Uterus (tissue), 4 donors: ENCODE measurements at places on chromosomes 6 and 20.

- no peak for DNase-seq
Measured at GRCh38 chr6:163209005-163209404, 205.5 kb upstream of the QKI start.

DNA sequence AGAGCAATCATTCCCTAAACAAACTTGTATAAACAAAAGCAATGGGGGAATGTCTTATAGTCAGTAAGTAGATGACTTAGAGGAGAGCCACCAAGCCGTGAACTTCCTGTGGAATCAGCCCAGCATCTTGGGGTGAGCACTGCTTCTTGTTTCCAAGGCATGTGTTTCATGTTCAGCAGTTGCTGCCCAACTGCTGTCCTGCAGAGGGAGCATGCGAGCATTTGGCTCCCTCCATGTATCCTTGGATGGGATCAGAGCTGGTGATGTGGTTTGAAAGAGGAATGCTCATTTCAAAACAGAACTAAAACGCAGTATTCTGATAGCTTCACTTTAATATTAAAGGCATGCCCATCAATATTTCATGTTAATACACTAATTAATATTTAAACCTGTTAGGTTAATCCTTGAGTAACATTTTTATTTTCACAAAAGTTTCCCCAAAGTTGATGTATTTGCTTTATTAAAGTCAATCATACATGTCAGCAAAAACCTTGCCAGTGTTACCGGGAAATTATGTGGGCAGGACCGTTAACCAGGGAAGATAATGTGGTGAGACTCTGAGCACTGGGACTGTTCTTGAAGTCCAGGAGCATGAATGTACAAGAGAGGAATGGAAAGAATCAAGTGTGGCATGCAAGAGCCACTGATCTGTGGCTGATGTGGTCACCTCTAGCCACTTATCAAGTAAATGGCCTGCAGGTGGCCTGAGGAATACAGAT, 172.1 kb upstream of the GGTLC1 start:
- peak; percentile 40 for DNase-seq

DNA sequence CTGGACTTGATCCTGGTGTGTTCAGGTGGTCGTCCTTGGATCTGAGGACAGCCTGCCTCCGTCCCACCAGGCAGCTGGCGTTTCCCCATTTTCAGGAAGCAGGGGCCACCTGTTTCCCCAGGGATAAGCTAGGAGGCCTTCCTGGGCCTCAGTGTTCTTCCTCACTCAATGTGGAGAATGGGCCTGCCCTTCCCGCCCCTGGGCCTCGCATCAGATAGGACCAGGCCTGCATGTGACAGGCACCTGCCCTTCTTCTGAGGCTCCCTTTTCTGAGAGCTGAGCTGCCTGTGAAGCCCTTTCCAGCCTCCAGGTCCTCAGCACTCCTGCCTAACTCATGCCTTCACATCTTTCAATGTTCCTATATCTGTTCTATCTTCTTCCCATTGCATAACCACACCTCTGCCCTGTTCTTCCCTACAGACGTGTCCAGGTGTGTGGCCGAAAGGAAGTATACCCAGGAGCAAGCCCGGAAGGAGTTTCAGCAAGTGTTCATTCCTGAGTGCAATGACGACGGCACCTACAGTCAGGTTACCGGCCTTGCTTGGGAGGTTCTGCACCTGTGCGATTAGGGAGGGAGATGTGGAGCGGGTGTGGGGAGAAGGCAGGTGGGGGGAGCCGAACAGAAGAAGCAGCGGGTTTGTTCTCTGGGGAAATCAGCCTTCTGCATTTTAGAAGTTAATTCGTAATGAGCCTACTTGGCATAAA, 85.1 kb downstream of the SMOC2 start:
- no peak for DNase-seq

DNA sequence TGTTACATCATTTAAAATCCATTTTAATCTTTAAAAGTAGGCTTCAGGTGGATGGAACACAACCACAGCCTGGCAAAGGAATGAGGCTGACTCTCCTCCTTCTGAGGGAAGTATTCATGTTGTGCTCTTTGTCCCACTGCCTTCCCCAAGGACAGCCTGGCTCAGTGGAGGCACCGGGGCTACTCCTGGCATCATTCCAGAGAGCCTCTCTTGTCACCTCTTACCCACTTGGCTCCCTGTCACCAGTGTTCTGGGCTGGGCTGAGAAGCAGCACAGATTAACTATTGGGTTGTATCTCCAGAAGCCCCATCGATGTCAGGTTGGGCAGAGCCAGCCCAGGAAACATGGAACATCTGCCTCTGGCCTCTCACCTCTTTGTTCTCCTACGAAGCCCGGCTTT, 10.7 kb upstream of the TP53INP2 start:
- DNase-seq, result no peak

- DNase-seq, result no peak
Measured at GRCh38 chr6:33206027-33206863, 1.8 kb downstream of the HSD17B8 start.

DNA sequence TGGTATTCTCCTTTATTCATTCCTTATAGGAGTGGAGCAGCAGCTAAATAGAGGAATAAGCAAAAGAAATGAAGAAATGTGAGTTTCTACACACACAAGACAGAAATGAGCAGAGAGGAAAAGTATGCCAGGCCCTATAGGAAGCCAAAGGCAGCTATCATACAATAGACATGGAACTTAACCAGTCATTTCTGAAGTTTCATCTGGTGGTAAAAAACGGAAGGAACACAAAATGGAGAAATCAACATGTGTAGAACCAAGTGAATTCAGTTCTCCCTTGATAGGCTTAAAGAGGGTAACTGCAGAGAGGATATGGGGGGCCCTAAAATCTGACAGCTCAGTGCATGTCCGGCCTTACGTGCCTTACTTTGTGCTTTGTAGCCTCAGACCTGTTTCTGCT, 44.6 kb downstream of the TSBP1 start:
- DNase-seq, result no peak

GRCh38 chr20:46808565-46808964, 86.1 kb upstream of the EYA2 start:
- DNase-seq, result no peak

DNA sequence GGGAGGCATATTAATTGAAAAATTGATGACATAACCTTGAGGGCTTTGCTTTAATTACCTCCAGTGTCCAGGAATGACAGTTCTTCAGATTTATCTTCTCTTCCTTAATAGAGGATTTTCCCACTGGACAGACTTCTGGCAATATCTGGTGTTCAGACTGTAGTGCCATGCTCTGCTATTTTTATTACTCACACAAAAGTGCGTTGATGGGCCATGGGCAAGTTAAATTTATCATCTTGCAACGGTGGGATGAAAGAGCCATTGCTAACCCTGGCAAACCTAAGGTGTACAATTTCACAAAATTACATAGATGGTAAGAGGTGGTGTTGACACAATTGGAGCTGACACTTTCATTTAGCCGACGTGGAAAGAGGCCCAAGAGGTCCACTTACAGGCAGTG, 253.7 kb upstream of the PLCB4 start:
- no peak for DNase-seq

GRCh38 chr20:23257848-23258746, 92.5 kb upstream of the NXT1 start:
- peak; percentile 40 for DNase-seq

DNA sequence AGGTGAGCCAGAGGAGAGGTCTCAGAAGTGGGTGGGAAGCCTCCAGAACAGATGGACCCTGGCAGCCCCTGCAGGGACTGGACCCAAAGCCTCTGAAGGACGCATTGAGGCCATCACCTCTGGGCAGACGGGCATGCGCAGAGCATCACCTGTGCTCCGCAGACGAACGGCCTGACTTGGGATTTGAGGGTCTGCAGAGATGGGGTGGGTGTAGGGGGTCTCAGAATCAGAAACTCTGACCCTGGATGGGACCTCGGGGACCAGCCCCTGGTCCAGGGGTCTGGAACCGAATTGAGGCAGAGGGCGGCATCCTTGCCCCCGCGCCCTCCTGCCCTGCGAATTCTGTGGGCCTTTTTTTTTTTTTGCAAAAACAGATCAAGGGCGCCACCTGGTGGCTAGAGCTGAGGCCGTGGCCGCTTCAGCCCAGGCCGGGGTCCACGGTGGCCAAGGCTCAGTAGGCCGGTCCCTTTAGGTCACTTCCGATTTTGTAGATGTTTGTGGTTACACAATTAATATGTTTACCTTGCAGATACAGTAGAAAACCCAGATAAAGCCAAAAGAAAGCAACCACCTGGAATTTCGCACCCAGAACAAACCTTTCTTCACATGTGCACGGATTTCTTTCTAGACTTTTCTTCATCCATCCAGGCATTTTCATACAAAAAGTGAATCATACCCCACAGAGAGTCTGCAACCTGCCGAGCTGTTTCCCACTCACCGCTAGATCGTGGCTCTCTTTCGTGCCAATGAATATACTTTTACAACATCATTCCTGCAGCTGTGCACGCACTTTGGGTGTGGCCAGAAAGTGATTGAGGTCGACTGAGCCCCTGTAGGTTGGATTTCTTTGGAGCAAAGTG, 25.9 kb downstream of the ZBP1 start:
- DNase-seq, result no peak

GRCh38 chr6:27188885-27189418, 58.5 kb upstream of the PRSS16 start:
- peak; percentile 41 for DNase-seq

GRCh38 chr6:149060300-149060984, 257.1 kb upstream of the TAB2 start:
- no peak for DNase-seq

DNA sequence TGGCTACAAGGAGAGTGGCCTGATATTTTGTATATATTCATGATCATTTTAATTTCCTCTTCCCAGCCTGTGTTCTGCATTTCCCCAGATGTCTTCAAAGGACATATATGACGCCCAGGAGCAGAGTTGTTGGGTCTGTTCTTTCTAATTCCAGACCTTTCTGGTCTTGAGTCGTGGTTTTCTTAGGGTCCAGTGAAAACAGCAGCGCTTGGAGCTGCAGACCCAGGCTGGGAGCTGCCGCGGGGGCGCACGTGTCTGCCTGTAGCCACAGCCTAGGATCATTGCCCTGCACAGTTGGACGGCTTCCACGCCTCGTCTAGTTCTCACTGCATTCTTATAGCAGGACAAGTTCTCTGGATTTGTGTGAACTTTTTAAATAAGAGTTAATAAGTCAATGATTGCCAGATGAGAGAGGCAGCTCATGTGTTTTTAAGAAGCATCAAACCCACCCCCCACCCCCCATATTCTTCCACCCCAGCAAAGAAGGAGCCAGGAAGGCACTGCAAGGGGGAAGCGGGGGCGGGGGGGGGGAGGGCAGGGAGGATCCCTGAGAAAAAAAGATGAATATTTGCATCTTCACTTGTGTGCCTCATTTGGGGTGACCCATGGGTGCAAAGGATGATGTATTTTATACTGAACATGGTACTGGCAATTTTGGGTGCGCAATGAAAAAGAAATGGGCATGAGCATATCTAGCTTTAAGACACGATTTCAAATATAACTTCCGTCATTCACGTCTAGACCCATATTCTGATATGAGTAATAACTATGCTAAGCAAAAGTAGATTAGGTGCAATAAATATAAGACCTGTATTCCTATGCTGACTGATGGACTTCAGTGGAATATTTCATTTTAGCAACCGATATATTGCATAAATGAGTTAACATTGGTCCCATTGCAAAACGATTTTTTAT, 160.0 kb downstream of the TBXT start:
- DNase-seq, result peak; percentile 69

- no peak for DNase-seq
Measured at GRCh38 chr6:166603043-166603690, 16.7 kb upstream of the RAMACL start.

DNA sequence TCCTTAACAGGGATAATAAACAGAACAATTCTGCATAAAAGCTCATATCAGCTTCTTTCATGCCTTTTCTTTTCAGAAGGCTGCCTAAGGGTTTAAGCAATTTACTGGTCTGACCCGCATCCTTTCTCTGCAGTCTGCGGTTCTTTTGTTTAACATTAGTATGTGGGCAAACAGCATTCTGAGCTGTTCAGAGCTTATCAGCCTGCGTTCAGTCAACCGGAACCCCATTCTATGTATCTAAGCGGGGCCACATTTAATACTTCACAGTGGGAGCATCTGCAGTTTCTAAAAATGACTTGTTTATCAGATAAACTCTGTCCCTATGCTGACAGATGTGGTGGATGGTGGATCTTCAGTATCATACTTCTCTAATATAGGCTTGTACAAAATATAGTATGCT, 758.9 kb upstream of the MMS22L start:
- DNase-seq, result no peak

- no peak for DNase-seq
Measured at GRCh38 chr6:33428224-33428965, 8.5 kb downstream of the SYNGAP1 start.

- DNase-seq, result no peak
Measured at GRCh38 chr6:118659513-118660217, 8.3 kb upstream of the CEP85L start.

DNA sequence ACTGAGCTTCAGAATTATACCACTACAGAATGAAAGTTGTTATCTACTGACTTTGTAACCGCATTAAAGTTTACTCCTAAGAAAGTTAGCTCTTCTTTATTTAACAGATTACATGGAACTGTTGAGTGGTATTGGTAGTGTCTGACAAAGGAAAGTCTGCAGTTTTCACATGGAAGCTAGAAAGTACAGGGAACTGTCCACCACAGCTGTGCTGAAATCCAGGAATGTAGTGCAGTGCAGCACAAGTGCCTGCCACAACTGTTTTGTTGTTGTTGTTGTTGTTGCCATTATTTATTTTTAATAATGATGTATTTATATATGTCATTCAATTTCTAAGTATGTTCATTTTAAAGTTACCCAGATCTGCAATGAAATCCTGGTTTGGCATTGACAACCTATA, 464.9 kb downstream of the TBC1D32 start:
- DNase-seq, result no peak

GRCh38 chr6:109298605-109299264, 83.5 kb downstream of the CD164 start:
- DNase-seq, result no peak

GRCh38 chr20:2509468-2509781, 710 bp upstream of the ZNF343 start:
- DNase-seq, result no peak

DNA sequence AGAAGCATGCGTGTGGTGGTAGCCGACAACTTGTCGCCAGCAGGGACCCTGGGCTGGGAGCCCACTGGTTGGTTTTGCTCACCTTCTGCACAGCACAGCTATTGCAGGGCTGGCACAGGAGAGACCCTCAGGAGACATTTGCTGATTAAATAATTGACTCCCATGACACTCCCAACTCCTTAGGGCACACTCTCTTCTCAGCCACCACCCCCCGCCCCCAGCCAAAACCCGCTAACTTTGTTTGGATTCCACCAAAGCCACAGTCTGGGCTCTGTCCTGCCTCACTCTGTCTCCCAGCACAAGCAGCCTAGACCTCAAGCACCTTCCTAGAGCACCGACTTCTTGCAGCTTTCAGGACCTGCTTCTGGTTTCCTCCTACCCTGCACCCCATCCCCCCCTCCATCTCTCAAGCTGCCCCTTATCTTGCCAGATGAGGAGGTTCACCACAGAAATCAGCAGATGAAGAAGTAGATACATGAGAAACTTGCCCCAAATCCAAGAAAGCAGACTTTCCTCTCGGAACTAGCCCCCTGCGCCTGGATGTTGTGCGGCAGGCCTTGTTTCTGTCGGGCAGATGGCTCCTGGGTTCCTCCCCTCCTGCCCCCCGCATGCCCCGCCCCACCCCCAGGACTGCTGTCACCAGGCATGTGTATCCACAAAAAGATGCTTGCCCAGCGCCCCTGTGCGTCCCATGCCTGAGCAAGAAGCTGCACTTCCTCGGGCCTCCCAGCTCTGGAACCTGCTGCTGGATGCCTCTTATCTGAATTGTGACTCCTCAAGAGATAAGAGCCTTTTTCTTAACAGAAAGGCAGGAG, 35.0 kb upstream of the CD93 start:
- no peak for DNase-seq

GRCh38 chr6:154378518-154378917, 21.9 kb upstream of the IPCEF1 start:
- no peak for DNase-seq
